RCC 7860 (cell line): ENCODE measurements at places on chromosomes 16 and 17.

DNA sequence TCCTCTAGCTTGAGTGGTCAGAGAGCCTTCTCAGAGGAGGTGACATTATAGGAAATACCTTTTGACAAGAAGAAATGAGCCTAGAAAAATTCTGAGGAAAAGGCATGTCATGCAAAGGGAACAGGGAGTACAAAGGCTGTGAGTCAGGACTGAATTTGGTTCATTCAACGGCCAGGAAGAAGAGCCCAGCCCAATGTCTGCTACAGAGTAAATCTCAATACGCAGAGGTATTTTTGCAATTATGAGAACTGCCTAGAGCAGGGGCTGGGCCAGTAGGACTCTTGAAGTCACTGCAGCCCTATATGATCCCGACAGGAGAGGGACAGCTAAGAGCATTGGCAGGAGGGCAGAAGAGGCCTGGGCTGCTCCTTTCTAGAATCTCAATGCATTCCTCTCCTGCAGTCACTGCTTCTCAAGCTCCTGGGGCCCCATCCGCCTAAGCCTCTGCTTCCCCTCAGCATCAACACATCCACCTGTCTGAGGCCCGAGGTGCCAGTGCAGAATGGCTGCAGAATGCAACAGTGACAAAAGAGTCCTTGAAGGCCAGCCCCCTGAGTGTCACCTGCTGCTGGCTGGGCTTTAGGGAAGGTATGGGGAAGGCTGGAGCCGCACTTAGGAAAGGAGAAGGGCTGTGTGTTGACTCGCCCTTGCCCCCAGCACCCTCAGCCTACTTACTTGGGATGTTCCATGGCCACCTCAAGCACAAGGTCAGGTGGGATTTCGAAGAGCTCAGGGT, 20.1 kb downstream of the NOS2 start:
- no peak for DNase-seq

DNA sequence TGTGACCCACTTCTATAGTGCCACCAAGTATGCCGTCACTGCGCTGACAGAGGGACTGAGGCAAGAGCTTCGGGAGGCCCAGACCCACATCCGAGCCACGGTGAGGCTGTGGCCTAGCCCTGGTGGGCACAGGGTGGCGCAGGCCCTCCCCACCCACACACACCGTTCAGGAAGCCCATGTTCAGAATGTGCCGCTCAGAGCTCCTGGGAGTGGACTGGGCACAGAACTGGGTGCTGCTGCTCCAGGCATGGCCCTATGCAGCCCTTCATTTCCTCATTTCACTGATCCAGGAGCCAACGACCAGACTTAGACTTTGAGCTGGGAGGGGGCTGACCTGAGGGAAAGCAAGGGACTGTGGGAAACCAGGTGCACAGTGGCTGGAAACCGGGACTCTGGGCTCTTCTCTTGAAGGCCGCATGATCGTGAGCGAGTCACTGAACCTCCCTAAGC, 2.4 kb upstream of the MRM1 start:
- no peak for DNase-seq

DNA sequence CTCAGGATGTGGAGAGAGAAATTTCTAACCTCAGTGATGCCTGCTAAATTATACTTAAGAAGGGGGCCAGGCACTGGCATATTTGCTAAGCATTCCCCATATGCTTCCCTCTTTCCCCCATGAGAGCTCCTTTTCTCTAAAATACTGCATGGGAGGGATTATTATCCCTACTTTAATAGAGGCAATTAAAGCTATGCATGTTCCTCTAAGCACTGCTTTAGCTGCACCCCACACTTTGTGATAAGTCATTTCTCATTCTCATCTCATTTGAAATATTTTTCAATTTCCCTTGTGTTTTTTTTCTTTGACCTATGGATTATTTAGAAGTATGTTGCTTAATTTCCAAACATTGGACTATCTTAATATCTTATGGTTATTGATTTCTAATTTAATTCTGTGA, 72.1 kb upstream of the CIBAR2 start:
- DNase-seq, result no peak

DNA sequence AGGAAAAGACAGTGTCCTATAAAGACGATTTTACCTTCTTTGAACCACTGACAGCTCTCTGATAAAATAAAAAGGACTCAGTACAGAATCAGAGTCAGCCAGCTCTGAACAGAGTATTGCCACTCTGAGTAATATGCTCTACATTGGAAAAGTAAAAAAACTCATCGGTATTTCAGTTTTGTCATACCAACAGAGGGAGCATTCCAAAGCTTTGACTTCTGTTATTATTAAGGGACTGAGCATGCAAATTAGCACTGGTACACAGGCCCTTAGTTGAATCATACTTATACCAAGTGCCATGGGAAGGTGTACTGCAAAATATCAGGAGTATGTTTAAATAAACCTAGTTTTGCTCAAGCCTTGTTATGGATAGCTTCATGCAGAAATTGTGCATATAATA, 509.0 kb upstream of the KIF2B start:
- DNase-seq, result peak; percentile 23

DNA sequence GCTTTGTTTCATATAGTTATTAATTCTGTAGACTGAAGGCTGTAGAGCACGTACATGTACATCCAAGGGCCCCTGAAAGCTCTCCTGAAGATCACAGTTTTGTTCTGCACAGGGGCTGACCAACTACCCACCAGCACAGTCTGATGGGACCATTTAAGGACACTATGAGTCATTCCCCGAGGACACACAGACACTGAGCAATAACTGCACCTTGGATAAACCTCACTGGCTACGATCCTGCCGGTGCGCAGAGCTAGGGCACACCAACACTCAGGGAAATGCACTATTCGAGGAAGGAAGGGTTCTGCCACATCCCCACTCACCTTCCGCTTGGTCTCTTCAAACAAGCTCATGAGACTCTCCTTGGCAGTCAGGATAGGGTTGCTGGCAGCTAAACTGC, 20.3 kb downstream of the SMG6 start:
- no peak for DNase-seq

GRCh38 chr17:78330570-78331224, 29.2 kb downstream of the SOCS3 start:
- peak; percentile 70 for DNase-seq

GRCh38 chr16:57131351-57131970, 39.1 kb downstream of the CPNE2 start:
- no peak for DNase-seq

- DNase-seq, result no peak
Observed at GRCh38 chr17:63587770-63588169, 12.9 kb upstream of the TACO1 start.

DNA sequence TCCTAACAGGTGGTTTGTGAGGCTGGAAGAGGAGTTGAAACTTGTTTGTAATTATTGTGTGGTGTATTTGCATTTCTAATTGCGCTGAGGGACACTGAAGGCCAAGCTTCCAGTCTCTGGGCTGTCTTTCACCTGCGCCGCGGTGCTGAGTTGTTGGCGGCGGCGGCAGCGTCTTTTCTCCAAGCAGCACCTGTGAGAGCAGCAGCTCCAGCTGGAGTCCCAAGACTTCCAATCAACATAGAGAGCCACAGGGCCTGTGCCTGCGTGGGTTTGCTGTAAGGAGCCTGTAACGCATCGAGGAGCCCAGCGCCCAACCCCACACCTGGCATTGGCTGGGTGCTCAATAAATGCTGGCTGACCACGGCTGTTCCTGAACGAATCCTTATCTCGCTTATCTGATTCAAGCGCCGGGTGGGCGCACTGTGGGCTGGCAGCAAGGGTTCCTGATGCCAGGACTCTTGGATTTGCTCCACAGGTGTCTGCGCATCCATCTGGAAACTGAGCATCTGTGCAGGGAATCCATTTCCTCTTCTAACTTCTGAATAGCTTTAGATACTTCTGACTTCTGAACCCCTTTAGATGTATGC, 138.1 kb downstream of the ASIC2 start:
- DNase-seq, result no peak
